NCI-H524 treated with DMSO at 0.1 percent for 48 hours (cell line): ENCODE measurements at places on chromosomes 16 and 17.

GRCh38 chr17:596287-596686 is 118.4 kb downstream of the VPS53 start:
- DNase-seq, result no peak

GRCh38 chr17:31492880-31493655 is 101.6 kb downstream of the RAB11FIP4 start:
- no peak for DNase-seq

DNA sequence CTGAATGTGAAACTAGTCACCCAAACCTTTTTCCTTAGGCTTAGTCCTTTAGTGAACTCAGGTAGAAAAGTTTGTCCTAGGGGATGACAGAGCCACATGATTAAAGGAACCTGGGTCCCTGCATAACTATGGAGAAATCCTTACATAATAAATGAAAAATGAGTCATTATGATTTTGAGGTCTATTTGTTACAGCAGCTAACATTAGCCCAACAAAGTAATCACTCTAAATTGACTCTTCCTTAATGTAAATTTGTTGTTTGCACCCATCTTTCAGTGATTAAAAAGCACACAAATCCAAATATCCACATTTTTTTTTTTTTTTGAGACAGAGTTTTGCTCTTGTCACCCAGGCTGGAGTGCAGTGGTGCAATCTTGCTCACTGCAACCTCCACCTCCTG is 32.0 kb downstream of the OGFOD1 start:
- DNase-seq, result no peak

GRCh38 chr16:26433807-26434206 is 632.9 kb upstream of the C16orf82 start:
- no peak for DNase-seq

DNA sequence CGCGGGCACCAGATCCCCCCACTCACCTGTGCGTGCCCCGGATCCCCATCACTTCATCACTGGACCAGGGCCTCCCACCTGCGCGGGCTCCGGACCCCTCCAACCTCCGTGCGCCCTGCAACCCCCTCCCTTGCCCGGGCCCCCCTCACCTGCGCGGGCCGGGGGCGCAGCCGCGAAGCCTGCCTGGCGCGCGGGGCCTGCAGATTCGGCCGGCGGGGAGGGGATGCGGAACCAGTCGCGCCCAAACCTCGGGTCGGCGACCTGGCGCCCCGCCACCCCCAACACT is 202 bp downstream of the CEP131 start:
- no peak for DNase-seq

DNA sequence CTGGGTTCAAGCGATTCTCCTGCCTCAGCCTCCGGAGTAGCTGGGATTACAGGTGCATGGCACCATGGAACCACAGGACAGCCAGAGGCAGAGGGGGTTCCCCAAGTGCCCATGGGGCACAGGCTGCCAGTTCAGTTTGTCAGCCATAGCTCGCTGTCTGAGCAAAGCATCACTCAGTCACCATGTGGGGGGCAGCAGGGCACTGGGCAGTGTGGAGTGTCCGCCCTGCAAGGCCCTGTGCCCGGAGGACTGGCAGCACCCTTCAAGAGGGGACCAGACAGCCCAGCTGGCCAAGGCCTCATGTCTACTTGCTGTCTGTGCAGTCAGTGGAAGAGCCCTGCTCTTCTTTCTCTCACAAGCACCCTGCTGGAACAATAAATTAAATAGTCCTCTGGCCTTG is 6.4 kb downstream of the ALYREF start:
- no peak for DNase-seq

- no peak for DNase-seq
Observed at GRCh38 chr17:76727745-76728456, 1.3 kb downstream of the METTL23 start.

GRCh38 chr17:7213895-7214299 is 5.7 kb downstream of the DLG4 start:
- DNase-seq, result peak; percentile 52

DNA sequence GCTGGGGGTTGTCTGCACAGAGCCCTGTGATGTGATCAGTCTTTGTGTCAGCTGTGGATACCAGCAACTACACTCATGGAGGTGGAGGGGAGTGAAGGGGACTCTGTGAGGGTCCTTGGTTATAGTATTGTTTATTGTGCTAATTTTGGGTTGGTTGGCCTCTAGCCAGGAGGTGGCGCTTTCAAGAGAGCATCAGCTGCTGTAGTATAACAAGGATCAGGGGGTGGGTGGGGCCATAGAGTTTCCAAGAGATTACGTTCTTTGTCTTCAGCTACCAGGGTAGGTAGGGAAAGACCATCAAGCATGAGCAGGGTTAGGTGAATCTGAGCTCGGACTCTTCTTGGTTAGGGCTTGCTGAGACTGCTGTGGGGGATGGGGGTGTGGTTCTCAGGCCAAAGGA is 97.1 kb upstream of the HS3ST3A1 start:
- no peak for DNase-seq
